ENCODE measurements at places on chromosomes 16 and 17.
A peak's percentile ranks its signal among the peaks of the same experiment; 100 is the strongest.

DNA sequence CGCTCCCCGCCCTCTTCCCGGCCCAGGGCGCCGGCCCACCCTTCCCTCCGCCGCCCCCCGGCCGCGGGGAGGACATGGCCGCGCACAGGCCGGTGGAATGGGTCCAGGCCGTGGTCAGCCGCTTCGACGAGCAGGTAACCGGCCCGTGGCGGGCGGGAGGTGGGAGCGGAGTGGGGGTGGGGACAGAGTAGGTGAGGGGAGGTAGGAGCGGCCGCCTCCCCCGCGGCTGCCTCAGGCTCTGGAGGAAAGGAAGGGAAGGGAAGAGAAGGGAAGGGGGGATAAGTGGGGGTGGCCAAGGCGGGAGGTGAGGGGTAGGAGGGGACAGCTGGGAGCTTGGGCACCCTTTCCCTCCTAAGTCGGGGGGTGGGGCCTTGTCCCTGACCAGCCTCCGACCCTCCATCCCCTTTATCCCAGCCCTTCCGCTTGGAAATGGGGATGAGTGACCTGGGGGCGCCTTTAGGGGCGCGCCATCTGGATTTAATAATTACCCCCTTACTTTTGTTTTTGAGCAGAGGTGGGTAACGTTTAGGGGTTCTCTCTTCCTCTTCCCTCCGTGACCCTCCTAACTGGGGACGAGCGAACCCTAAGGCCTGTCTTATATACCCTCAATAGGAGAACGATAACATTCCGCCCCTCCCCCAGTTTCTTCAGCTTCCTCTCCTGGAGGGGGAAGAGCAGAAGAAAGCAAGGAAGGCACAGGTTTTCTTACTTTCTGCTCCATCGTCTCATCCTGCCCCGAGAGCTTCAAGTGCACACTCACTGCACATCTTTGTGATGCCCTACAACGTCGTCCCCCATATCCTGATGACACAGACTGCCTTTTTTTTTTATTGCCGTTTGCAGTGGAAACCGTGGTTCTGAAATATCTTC is 694 bp downstream of the NF1 start:
- peak; percentile 2 for DNase-seq

GRCh38 chr16:26386096-26386495 is 680.6 kb upstream of the C16orf82 start:
- DNase-seq: no peak

- no peak for DNase-seq
Measured at GRCh38 chr16:3578610-3579551, 1.7 kb upstream of the NLRC3 start.

- DNase-seq: no peak
Measured at GRCh38 chr17:19723964-19724363, 7.6 kb upstream of the SLC47A2 start.

GRCh38 chr17:75755205-75755901 is 9.6 kb downstream of the GALK1 start:
- DNase-seq: no peak

- no peak for DNase-seq
Measured at GRCh38 chr17:13981881-13982280, 87.4 kb upstream of the COX10 start.

DNA sequence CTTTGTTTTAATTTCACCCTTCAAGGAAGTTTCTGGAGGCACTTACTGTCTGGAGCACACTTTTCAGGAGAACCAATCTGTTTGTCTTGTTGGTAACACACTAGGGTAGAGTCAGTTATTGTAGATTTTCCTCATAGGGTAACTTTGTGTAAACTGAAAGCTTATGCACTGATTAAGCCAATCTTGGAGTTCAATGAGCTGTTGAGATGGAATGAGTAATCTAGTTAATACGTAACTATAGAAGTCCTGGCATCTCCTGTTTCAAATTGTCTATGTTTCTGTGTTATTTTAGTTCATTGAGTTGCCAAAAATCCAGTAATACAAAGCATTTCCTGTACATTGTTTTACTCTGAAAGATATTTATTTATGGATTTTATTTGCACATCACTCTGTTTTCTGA is 111.6 kb upstream of the HAS3 start:
- DNase-seq: no peak

- DNase-seq: peak; percentile 83
Measured at GRCh38 chr17:48023400-48024148, 14.0 kb downstream of the COPZ2 start.

DNA sequence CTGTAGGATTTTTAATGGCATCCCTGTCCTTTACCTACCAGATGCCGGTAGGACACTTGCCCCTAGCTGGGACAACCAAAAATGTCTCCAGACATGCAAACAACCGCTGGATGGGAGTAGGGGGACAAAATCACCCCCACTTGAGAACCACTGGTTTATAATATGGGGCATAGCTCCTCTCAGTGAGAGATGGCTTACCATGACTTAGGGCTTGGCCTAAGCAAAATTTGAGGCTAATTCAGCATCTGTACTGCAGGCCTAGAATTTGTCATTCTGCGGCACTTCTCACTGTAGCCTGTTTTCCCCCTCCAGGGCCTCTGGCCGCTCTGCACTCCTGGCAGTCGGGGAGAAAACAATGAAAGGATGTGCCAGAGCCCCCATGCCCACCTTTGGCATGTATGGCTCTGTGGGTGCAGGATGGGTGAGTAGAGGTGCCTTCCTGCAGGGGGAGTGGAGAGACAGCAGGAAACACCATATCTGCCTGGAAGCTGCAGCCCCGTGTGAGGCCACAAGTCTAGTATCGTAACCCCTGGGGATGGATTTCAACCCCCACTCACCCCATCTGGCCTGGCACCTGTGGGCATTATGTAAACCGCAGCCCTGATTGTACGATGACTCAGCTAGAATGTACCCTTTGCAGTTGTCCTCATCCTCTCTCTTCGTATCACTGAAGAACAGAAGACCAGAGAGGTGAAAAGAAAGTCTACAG is 268.1 kb downstream of the SOX9 start:
- DNase-seq: no peak

DNA sequence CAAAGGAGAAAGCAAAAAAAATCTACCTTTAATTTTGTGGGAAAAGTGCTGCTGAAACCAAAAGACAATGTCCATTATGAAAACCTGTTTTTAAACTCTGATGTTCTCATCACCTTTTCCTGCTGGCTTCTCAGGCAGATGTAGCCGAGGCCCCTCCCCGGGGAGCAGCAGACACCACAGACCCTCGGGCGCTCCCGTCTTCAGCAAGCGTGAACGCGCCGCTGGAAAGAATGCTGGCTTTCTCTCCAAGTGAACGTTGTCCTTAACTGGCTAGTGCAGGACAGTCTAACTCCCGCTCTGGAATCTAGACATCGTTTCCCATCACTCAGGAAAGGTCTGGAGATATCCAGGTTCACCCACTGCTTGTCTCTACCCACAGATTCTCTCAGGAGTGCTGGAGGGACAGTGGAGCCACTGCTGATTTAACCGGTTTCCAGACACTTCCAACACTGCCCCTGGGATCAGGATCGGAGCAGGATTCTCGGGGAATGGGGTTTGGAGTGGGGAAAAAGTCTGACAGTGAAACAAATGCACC is 211.2 kb downstream of the RBFOX3 start:
- DNase-seq: no peak

- DNase-seq: no peak
Measured at GRCh38 chr17:33127706-33128105, 136.1 kb downstream of the SPACA3 start.

- DNase-seq: no peak
Measured at GRCh38 chr17:8052256-8053252, 13.7 kb downstream of the ALOX15B start.

DNA sequence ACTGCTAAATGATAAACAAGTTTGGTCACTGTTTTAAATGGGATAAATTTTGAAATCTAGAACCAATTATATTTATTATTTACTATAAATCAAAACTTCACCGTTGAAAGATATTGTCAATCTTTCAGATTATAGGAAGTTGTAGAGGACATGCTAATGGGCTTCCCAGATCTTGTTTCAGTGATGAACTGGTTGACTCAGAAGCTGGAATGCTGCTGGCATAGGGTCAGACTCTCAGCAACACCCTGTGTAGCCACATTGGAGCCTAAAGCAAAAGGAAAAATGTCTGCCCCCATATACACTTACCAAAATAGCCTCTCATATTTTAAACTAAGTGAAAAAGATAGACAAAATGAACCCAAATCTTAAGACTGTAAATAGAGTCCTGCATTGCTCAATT is 916.9 kb upstream of the SOX9 start:
- no peak for DNase-seq

- no peak for DNase-seq
Measured at GRCh38 chr16:10931134-10931533, 11.1 kb downstream of the DEXI start.

DNA sequence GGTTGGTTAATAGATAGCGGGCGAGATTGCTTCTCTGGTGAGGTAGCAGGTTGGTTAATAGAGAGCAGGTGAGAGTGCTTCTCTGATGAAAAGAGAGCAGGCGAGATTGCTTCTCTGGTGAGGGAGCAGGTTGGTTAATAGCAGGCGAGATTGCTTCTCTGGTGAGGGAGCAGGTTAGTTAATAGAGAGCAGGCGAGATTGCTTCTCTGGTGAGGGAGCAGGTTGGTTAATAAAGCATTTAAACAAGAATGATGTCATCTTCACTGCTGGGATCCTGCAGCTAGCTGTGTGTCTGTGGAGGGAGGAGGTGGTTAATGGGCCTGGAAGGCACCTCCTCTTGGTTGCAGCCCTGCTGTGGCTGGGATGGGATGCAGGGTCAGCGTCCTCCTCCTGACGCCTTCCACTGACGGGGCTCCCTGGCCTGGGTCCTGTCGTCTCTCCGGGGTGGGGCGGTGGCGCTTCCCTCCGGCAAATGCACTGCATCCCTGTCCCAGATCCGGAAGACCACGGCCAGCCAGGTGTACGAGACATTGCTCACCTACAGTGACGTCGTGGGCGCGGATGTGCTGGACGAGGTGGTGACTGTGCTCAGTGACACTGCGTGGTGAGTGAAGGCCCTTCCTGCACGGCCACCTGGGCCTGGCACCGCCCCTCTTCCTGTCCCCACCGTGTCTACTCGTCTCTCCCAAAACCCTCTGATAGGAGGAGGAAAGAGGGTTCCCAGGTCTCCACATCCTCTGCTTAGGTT is 99.2 kb upstream of the ZNF750 start:
- DNase-seq: no peak

DNA sequence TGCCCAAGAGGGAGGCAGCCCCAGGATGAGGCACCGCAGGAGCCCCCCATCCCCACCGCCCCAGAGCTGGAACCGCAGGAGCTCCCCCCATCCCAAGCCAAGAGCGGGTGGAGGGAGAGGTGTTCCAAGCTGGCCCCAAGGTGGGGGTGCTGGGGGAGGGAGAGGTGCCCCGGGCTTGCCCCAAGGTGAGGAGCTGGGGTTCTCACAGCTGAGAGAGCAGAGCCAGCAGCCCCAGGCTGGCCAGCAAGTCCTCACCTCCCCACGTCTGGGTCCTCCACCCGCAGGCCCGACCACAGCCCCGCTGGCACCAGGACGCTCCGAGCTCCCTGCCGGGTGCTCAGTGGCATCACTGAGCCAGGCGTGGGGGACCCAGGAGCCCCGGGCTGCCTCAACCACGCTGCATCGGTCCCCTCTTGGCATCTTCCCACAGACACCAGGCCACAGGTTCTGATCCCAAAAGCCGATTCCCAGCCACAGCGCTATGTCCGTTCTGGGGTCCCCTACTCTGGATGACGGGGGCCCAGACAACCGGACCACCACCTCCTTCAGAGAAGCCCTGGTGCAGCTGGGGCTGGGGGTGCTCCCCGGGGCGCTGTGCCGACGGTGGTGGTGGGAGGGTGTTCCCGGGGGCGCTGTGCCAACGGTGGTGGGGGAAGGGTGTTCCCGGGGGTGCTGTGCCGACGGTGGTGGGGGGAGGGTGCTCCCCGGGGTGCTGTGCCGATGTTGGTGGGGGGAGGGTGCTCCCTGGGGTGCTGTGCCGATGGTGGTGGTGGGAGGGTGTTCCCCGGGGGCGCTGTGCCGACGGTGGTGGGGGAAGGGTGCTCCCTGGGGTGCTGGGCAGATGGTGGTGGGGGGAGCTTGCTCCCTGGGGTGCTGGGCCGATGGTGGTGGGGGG is 15.4 kb upstream of the WDR45B start:
- DNase-seq: no peak

DNA sequence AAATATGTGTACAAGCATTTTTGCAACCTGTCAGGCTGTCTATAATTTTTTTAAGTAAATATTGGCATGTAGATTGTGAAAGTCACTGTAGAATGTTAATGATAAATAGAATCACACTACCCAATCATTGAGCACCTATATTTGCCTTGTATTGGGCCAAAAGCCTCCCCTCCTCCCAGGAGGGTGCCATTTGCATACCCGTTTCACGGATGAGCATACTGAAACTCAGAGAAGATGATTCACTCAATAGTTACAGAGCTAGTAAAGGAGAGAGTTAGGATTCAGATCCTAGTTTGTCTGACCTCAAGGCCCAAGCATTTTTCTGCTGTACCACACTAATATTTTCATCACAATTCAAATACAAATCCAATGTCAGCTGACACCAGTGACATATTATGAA is 299.7 kb upstream of the CDH11 start:
- no peak for DNase-seq

GRCh38 chr16:73743665-73744496 is 552.7 kb upstream of the PSMD7 start:
- peak; percentile 5 for DNase-seq

- DNase-seq: peak; percentile 13
Measured at GRCh38 chr16:84096447-84097005, 20.2 kb downstream of the MBTPS1 start.

GRCh38 chr16:57941016-57941664 is 29.8 kb downstream of the CNGB1 start:
- DNase-seq: peak; percentile 62

GRCh38 chr16:22675745-22676540 is 138.0 kb upstream of the HS3ST2 start:
- no peak for DNase-seq

GRCh38 chr17:56956992-56957391 is 3.9 kb downstream of the COIL start:
- DNase-seq: no peak

- DNase-seq: no peak
Measured at GRCh38 chr17:10417431-10417830, 4.3 kb downstream of the MYH8 start.

DNA sequence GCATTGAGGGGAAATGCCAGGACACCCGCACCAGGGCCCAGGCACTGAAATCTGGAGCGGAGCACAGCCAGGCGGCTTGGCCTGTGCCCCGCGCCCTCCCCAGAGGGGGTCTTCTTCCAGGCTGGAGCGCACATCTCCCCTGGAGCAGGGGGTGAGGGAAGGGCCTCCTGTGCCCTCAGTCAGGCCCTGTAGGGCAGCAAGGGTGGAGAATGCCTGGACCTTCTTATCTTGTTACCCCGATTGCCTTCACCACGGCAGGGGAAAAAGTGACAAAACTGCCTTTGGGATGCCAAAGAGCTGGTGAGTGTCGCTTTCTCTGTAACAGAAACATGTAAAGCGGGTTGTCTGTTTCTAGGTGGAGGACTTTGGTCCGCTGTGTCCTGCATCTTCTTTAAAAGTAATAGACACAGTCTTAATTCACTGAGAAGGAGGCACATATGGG is 48.3 kb upstream of the BAHCC1 start:
- DNase-seq: no peak

- no peak for DNase-seq
Measured at GRCh38 chr17:60548990-60549389, 22.9 kb upstream of the APPBP2 start.

GRCh38 chr17:73791121-73791520 is 146.9 kb upstream of the SDK2 start:
- DNase-seq: no peak
